ENCODE measurements at places on chromosomes 7 and 10. TPM values are rescaled to one million over a fixed set of nuclear protein-coding genes. Genes with fewer than 3 reads are reported as not detected.
A peak's percentile ranks its signal among the peaks of the same experiment; 100 is the strongest.

DNA sequence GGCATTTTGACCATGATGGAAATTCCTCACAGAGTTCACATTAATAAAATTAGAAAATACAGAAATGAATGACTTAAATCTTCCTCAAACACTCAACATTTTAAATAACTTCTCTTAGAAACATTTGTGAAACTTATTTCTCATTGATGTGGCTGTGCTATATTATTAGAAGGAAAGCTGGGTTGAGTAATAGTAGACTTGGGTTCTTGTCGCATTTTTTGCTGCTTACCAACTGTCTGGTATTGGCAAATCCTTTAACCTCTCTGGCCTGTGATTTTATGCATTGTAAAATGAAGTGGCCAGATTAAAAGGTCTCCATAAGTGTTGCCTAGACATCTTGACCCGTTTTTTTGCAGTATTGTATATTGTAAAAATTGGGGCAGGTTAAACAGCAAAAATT lies 66.5 kb downstream of the VPS50 start:
- no peak for DNase-seq

DNA sequence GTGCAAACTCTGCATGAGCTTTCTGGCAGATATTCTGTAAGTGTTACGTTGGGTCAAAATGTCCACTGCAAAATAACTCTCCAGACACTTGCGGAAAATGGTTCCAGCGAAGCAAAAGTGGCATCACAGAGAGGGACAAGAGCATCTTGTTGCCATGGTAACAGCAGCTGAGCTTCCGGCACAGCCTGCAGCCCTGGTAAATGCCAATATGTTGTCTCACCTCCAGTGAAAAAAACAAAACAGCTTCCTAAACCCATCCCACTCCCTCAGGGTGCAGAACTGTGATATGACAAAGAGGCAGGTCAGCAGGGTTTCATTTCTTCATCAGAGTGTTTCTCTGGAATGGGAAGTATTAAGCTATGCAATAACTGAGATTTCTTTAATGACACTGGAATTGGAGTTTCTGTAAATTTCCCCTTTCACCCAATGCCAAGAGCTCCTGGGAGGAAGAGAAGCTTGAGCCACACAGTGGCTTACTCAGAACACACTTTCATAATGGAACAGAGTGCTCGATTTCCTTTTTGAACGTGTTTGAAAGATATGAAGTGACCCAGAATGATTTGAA lies 65.6 kb downstream of the FOXI2 start:
- DNase-seq, result no peak

DNA sequence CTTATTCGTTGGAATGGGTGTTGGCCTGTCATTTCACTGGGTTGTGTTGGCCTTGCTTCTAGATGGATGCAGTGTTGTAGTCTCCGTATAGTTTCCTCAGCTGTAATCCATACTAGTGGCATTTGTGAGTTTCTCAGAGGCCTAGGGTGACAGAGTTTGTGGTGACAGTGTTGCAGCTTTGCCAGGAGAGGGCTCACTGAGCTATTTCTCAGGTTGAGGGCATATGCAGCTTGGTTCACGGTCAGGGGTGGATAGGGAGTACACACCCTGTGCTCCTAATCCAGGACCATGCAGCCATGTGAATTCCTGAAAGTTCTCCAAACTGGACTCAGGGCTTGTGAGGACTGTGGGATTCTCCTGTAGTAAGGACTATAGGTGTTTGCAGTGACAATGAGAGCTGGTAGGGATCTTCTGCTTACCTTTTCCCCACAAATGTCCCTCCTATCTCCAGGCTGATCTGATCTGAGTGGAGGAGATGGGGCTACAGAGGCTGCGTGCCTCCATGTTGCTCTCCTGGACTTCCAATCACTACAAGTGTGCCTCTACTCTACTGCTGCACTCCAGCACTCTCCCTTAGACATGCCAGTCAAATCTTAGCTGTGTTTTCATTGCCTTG lies 229.0 kb downstream of the STK31 start:
- no peak for DNase-seq

- DNase-seq, result no peak
These were observed 132.4 kb upstream of the PTN start for GRCh38 chr7:137475966-137476365.

DNA sequence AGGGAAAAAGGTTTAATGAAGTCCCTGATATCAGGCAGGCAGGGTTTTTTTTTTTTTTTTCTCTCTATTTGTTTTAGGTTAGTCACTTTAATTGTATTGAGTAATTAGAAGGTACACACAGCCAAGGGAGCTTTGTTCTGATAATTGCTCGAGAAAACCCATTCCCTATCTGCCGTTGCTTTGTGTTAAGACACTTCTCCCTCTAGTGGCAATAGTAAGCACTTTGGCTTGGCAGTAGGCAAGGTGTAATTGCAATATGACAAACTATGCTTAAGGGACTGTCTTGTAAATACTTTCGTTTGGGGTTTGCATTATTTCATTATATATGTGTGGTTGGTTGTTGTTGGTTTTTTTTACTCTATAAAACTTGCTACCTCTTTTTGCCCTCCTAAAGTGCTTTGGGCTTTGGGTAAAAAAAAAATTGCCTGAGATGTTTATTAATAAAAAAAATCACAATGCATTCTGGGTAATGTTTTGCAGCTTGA lies 113.4 kb downstream of the BTRC start:
- DNase-seq, result no peak

DNA sequence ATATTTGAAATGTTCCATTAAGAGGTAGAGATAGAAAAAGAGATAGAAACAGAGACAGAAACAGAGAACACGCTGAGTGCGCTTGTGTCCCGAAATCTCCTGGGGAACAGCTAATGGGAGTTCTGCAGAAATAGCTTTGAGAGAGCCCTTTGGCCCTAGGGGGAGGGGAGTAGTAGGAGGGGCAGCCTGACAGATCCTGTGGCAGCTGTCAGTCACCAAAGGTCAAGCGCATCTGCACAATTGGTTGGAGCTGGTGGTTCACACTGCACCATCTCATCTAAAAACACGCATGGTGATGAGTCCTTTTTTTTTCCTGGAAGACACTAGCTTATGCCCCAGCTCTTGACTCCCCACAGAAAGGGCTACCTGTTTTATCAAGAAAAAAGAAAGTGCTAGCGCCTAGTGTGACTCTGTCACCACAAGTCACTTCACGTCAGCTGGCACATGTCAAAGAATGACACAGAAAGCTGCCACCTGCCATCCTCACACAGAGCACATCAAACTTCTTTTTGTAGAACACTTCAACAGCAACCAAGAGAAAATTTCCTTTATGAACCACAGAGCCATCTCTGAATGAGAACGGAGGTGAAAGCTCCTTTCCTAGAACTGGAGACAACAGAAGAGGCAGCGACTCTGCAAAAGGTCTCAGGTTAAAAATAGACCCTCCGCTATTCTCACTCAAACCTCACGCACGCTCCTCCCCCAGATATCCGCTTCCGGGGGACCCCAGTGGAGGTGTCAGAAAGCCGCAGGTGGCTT lies 125.7 kb downstream of the GFRA1 start:
- no peak for DNase-seq

DNA sequence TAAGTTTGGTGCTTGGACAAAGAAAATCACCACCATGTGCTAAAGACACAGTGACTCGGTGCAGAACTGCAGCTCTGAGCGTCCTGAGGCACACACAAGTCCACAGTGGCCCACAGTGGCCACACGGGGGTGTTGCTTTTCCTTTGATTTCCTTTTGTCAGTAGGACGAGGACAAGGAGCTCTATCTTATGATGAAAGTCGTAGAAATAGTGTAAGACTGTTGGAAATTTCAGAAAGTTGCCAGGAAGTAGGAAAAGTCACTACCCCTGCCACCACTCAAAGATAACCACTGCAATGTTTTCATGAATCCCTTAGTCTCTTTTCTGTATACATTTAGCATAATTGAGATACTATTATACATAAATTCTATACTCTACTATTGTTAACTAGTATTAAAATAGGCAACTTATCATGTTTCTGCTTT lies 146.0 kb downstream of the TNS3 start:
- no peak for DNase-seq

GRCh38 chr7:99393355-99394187 lies 14.8 kb downstream of the PDAP1 start:
- peak; percentile 82 for DNase-seq

- no peak for DNase-seq
These were observed 999 bp downstream of the ITIH5 start for GRCh38 chr10:7665767-7666166.

DNA sequence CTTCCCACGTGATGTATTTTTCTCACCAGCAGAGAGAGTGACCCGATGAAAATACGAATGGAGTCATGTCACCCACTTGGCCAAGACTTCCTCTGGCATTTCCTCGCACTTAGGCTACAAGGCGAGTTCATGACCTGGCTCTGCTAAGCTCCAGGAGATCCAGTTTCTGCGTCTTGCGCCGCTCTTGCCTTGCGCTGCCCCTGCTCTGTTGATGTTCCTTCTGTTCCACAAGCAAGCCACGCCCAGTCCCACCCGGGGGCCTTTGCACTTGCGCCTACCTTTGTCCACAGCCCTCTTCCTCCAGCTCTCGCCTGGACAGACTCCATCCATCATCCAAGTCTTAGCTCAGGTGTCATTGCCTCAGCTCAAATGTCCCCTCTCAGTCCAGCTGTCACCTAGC lies 116.3 kb upstream of the SHH start:
- no peak for DNase-seq

GRCh38 chr7:140330128-140330527 lies 68.2 kb downstream of the SLC37A3 start:
- no peak for DNase-seq

DNA sequence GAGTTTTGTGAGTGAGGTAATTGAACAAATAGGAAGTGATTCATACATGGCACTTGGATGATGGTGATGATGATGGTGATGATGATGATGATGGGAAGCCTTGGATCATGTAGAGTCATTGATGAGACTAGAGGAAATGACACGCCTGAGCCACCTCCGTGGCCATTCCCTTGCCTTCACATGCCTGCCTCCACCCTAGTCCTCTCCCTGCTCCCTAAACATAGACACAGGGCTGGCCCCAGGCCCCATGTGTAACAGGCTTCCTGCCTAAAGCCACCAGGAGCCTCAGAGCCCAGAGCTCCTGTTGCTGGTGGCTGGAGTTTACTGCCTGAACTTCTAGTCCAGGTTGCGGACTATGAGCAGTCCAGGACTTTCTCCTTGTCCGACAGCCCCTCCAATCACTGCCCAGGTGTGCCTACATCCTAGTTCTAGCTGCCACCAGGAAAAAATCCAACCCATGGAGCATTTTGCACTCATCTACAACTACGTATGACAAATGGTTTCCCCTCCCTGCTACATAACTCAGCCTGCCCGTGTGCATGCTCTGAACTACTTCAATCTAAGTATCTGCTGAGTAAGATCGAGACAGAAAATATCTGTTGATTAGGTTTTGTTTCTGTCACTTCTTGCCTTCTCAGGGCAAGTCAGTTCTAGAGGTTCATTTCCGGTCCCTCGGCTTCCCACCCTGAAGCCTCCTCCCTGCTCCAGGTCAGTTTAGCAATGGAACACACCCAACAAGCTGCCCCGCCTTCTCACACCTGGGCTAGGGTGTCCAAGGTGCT lies 35.5 kb upstream of the KDM7A start:
- no peak for DNase-seq

DNA sequence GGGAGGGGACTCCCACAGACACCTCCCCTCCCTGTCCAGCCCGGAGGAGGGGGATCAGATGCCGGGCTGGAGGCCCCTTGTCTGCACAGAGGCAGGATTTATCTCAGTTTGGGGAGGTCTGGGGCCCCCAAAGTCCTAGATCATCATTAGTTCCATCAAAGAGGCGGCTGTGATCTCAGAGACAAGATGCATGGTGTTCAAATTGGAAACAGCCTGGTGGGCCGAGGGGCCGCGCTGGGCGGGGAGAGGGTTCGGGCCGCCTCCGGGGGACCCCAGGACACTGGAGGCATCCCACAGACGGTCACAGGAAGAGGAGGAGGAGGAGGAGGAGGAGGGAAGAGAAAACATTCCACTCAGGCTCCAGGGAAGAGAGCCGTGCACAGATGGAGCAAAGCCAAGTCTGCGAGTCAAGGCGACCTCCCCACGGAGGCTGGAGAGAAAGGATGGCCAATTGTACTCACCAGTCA lies 69.5 kb upstream of the CUX1 start:
- no peak for DNase-seq

GRCh38 chr10:106537866-106538265 lies 626.6 kb downstream of the SORCS1 start:
- no peak for DNase-seq

Gene PNLIP
- total RNA-seq, result not detected

Gene SPDYE8
- total RNA-seq, result not detected

Gene REEP3
- total RNA-seq, result 17.7 TPM

Gene ADAP1
- 10.0 TPM for total RNA-seq

Gene NKX1-2
- total RNA-seq, result not detected

Gene OR2A7
- 0.22 TPM for total RNA-seq

Gene NXPH1
- not detected for total RNA-seq

All from Right ventricle myocardium inferior (tissue), 1 donor.